ENCODE measurements at places on chromosomes 3 and 15.

DNA sequence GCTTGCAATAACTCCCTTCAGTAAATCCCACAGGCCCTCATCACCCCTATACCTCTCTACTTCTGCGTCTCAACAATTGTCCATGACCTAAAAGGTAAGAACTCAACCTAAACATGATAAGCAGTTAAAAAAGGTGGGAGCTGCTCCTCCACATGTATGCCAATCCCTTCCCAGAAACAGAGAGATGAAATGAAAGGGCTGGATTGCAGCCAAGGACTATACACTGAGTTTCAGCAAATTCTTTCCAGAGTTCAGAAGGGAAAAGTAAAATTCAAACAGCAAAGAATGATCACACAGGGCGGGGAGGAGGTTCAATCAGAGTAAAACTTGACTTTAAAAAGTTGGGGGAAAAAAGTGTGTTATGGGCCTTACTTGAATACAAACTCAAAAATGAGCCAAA is 27.5 kb downstream of the PLOD2 start:
- no peaks in the 10 kb centered on the region for H3K27me3 ChIP-seq
- no peak overlapping the region for H3K4me3 ChIP-seq
- no peaks in the 10 kb centered on the region for H3K4me1 ChIP-seq
- DNase-seq: no peak

DNA sequence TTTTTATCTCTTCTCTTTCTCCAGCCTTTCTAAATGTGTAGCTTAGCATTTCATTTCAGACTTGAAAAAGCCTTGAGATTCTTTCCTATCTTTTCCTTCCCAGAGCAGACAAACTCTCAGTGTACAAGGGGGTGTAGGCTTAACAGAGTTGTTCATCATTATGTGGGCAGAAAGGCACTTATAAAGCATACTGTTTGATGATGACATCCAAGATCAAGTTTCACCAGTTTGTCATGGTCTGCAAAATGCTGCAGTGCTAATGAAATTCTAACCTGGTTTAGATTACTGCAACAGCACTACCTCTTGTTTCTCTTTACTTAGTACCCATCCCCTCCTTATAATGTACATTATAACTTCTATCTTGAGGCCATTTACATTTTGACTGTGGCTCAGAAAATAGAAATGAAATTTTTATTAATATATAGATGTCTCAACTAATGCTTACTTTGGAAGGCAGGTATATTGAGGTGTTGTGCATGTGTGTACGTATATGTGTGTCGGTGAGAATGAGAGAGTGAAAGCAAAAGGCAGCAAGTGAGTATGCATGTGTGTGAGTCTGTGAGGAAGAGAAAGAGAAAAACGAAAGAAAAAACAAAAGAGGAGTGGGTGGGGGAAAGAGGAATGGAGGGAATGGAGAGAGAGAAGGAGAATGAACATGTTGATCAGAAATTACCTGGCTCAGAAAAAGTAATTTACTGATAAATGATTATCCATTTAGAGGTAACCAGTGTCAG is 1043.6 kb downstream of the TUSC7 start:
- no peak overlapping the region for H3K4me3 ChIP-seq
- no peaks in the 10 kb centered on the region for H3K36me3 ChIP-seq
- no peaks in the 10 kb centered on the region for H3K27me3 ChIP-seq
- no peak overlapping the region for H3K27ac ChIP-seq
- no peak for DNase-seq
- no peaks in the 10 kb centered on the region for H3K4me1 ChIP-seq

DNA sequence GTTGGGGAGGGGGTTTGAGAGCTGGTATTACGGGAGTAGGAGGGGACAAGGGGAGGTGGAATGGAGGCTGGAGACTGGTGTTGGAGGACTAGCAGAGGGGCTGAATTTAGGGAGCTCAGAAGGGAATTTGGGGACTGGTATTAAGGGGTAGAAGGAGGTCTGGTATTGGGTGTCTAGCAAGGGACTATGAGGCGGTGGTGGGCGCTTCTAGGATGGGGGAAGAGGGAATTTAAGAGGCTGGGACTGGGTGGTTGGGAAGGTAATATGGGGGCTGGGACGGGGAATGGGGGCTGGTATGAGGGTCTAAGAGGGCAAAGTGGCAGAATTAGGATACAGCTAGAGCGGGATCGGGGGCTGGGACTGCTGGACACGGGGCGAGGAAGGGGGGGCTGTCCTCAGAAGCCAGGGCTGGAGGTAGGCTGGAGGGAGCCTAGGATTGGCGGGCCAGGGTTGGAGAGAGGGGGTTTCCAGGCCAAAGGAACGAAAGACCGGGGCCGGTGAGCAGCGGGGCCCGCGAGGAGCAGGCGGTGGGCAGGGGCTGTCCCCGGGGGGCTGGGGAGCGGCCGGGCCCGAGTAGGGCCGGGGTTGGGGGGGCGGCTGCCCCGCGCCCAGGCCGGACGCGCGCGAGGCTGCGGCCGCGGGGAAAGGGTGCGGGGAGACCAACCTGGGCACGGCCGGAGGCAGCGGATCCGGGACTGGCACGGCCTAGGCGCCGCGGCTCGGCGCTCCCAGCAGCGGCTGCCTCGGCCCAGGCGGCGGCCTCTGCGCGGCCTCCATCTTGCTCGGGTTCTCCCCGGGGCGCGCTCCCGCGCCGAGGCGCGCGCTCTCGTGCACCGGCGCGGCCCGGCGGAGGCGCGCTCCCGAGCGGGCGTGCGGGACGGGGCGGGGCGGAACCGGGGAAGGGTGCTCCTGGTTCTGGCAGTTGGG is at the start of gene LHFPL4:
Gene LHFPL4, minus strand, starts transcription at position 802 of the 927 bp plus-strand sequence. CDS start 1,143 bp downstream, outside the sequence.
- H3K4me3 ChIP-seq: no peak within 1 kb of the TSS
- H3K4me1 ChIP-seq: peaks cover 5% of the 10 kb centered on the region
- H3K27me3 ChIP-seq: peaks cover 65% of the 10 kb centered on the region
- DNase-seq: no peak
- no peaks in the 10 kb centered on the region for H3K36me3 ChIP-seq

DNA sequence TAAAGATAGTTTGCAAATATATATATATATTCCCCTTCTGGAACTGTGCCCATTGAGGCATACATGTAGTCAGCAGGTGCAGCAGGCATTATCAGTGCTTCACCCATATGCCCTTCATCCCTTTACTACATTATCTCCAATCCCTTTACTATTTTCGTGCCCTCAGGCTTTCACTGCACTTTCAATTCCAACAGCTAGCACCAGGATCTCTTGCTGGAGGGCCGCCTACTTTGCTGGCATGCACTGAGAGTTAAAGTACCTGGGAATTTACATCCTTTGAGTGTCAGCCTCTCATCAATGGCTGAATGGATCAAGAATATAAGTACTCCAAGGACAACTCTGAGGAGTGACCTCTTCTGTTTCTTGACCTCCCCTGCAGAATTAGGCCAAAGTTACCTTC is 222.1 kb upstream of the CFAP20DC start:
- H3K4me3 ChIP-seq: no peak overlapping the region
- no peaks in the 10 kb centered on the region for H3K27me3 ChIP-seq
- no peak overlapping the region for H3K27ac ChIP-seq
- no peaks in the 10 kb centered on the region for H3K36me3 ChIP-seq
- DNase-seq: no peak

DNA sequence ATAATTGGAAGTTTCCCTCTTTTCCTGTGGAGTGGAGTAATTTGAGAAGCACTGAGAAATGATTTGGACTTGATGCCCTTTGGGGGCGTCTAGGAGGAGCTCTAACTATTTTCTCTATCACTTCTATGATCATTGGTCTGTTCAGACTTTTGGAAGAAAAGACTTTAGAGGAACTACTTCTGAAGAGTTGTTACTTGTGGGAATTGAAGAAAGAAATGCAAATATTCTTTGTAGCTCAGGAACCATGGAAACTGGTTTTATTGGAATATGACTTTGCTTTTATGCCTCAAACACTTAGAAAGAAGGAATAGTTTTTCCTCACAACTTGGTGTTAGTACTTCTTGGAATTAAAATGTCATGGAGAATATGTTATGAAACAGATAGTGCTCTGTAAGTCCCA is 122.0 kb upstream of the ALDH1A3 start:
- H3K27ac ChIP-seq: no peak overlapping the region
- no peaks in the 10 kb centered on the region for H3K36me3 ChIP-seq
- no peaks in the 10 kb centered on the region for H3K4me1 ChIP-seq
- peaks cover 15% of the 10 kb centered on the region for H3K27me3 ChIP-seq
- DNase-seq: no peak

GRCh38 chr3:123930445-123930844 is 30.6 kb downstream of the CCDC14 start:
- no peak overlapping the region for H3K27ac ChIP-seq
- no peak for DNase-seq
- no peak overlapping the region for H3K4me3 ChIP-seq

DNA sequence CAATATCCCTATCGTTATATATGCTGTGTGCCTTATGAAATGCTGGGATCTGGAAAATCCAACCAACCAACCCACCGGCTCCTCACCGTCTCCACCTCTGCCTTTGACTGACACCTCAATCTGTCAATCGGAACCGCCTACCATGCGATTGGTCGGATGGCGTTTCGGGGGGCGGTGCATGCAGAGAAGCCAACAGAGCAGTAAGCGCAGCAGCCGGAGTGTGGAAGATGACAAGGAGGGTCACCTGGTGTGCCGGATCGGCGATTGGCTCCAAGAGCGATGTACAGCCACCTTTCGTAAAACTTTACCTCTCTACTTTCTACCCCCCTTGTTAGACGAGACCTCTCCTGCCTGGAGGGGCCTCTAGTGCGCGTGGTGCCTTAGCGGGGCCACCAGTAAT is 6.3 kb downstream of the CLK3 start:
- no peak overlapping the region for H3K4me3 ChIP-seq
- H3K36me3 ChIP-seq: peaks cover 79% of the 10 kb centered on the region
- H3K4me1 ChIP-seq: peaks cover 65% of the 10 kb centered on the region
- DNase-seq: no peak

DNA sequence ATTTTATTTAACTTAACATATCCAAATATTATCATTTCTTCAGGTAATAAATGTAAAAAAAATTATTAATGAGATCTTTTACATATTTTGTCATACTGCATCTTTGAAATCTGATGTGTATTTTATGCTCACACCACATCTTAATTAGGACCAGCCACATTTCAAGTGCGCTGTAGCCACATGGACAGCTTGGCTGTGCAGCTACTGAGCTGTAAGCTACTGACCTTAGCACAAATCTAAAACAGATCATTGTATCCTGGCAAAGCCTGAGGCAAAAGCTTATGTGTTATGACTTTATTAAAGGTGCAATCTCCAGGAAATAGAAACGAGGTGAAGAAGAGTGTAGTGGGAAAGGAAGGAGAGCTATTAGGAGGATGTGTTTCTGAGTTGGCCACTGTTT is 126.7 kb upstream of the UBE2E2 start:
- DNase-seq: no peak
- no peaks in the 10 kb centered on the region for H3K36me3 ChIP-seq
- no peak overlapping the region for H3K27ac ChIP-seq

All from activated naive CD4-positive, alpha-beta T cell treated with anti-CD3 and anti-CD28 coated beads, Interleukin-2, amount 10 ng/mL, durations not matched to agents 7 days and 5 days (primary cell).